ENCODE measurements at places on chromosomes 1 and 21.

- DNase-seq = peak; percentile 74
Measured at GRCh38 chr1:219329578-219329977, 155.9 kb downstream of the LYPLAL1 start.

GRCh38 chr1:203772836-203773235 is 7.9 kb downstream of the LAX1 start:
- DNase-seq = no peak

GRCh38 chr1:111990878-111991718 is 1.6 kb upstream of the KCND3 start:
- peak; percentile 81 for DNase-seq

GRCh38 chr1:175839779-175840669 is 96.6 kb upstream of the TNR start:
- DNase-seq = no peak

GRCh38 chr1:38269923-38270848 is 223.6 kb upstream of the POU3F1 start:
- DNase-seq = no peak

GRCh38 chr1:92957030-92957734 is 4.1 kb downstream of the DIPK1A start:
- no peak for DNase-seq

GRCh38 chr1:86464819-86465218 is 3.9 kb upstream of the CLCA1 start:
- no peak for DNase-seq

DNA sequence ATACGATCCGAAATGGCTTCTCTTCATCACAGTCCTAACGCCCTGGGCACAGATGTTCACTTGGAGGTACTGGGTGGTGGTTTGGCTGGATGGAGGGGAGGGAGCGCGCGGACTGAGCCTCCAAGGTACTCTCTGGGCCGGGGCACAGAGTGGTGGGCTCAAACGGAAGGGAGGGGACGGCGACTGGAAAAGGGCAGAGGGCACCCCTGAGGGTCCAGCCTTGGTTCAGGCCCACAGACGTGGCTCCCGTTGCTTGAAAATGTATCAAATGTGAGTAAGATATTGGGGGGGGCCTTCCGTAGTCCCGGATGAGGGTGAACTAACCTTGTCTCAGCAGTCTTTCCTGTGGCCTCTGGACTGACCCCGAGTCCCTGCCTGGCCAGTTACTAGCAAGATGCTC is 463 bp downstream of the IL12RB2 start:
- DNase-seq = no peak

DNA sequence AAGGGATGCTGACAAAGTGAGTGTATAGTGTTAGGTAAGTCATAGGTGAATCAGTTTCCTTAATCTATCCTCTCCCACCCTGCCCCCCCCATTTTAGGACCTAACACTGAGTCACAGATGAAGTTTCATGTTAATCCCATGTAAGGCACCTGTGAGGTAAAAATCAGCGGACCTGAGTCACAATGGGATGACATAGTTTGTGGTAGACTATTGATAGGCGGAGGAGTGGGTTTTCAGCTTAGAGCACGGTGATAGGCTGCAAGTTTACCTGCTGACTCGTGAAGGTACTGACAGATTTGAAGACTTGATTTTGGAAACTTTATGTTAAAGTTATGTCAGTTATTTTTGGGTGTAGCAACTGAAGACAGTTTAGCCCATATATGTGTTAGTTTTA is 1.7 kb downstream of the TOR1AIP1 start:
- DNase-seq = peak; percentile 42

- no peak for DNase-seq
Measured at GRCh38 chr21:24050231-24050630, 1557.0 kb downstream of the MRPL39 start.

- no peak for DNase-seq
Measured at GRCh38 chr1:218281285-218281684, 3.8 kb upstream of the RRP15 start.

- no peak for DNase-seq
Measured at GRCh38 chr1:185341196-185341781, 24.2 kb upstream of the IVNS1ABP start.

GRCh38 chr1:198966519-198966918 is 327.7 kb downstream of the PTPRC start:
- no peak for DNase-seq

GRCh38 chr1:226569879-226570547 is 21.4 kb downstream of the STUM start:
- no peak for DNase-seq

GRCh38 chr1:37393173-37394120 is 80.9 kb upstream of the ZC3H12A start:
- no peak for DNase-seq

- no peak for DNase-seq
Measured at GRCh38 chr21:16071761-16072160, 342.0 kb downstream of the USP25 start.

DNA sequence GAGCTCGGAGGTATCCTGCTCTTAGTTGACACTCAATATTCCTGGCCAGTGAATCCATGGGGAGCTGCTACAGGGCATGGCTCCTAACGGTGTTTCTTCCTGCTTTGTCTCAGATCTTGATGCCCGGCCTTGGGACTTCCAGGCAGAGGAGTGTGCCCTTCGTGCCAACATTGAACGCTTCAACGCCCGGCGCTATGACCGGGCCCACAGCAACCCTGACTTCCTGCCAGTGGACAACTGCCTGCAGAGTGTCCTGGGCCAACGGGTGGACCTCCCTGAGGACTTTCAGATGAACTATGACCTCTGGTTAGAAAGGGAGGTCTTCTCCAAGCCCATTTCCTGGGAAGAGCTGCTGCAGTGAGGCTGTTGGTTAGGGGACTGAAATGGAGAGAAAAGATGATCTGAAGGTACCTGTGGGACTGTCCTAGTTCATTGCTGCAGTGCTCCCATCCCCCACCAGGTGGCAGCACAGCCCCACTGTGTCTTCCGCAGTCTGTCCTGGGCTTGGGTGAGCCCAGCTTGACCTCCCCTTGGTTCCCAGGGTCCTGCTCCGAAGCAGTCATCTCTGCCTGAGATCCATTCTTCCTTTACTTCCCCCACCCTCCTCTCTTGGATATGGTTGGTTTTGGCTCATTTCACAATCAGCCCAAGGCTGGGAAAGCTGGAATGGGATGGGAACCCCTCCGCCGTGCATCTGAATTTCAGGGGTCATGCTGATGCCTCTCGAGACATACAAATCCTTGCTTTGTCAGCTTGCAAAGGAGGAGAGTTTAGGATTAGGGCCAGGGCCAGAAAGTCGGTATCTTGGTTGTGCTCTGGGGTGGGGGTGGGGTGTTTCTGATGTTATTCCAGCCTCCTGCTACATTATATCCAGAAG is 16.7 kb downstream of the ALX3 start:
- DNase-seq = peak; percentile 69

- peak; percentile 33 for DNase-seq
Measured at GRCh38 chr1:84758968-84759491, 68.8 kb upstream of the SSX2IP start.

GRCh38 chr21:30126576-30126975 is 40.0 kb downstream of the CLDN17 start:
- DNase-seq = no peak

DNA sequence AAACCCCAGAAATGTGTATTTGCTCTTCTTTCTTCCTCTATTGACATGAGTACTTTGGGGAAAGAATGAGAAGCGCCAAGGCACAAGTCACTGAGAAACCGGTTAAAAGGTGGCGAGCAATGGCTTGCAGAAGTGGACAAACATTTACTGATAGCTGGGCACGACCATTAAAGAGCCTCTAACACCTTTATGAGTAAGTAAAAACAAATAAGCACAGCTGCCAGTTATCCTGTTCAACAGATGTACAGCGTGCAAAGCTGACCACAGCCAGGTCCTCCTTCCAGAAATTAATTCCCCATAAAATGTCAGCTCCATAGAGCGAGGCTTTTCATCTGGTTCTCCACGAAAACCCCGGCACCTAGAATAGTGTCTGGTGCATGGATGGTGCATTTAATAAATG is 72.7 kb downstream of the CAPZB start:
- no peak for DNase-seq

- no peak for DNase-seq
Measured at GRCh38 chr1:12539320-12539704, 78.7 kb downstream of the DHRS3 start.

- DNase-seq = peak; percentile 51
Measured at GRCh38 chr1:243246916-243247315, 8.2 kb downstream of the CEP170 start.

DNA sequence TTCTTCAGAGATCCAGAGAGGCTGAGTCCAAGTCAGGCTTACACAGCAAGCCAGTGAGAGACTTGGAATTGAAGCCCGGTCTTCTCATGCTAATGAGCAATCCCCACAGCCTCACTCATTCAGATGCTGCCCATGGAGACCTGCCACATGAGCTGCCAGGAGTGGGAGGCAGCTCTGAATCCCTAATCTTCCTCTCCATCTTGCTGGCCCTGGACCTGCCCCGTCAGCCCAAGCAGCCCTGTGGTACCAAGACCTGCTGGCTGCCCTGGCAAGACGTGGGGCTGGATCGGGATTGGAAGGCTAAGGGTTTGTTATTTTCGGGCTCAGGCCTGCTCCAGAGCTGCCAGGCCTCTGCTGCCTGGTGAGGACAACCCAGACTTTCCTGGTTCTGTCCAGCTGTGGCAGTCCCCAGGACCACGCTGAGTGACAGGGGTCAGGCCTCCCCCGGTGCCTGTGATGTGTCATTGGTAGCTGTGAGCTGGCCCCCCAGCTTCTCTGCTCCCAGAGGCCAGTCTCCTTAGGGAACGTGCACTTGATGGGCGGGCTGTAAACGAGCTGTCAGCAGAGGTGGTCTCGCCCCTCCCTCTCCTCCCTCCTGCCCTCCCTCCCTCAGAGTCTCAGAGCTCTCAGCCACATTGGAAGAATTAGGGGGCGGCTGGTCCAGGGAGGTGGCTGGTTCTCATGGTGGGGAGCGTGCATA is 135.0 kb downstream of the FOXD2 start:
- peak; percentile 44 for DNase-seq

DNA sequence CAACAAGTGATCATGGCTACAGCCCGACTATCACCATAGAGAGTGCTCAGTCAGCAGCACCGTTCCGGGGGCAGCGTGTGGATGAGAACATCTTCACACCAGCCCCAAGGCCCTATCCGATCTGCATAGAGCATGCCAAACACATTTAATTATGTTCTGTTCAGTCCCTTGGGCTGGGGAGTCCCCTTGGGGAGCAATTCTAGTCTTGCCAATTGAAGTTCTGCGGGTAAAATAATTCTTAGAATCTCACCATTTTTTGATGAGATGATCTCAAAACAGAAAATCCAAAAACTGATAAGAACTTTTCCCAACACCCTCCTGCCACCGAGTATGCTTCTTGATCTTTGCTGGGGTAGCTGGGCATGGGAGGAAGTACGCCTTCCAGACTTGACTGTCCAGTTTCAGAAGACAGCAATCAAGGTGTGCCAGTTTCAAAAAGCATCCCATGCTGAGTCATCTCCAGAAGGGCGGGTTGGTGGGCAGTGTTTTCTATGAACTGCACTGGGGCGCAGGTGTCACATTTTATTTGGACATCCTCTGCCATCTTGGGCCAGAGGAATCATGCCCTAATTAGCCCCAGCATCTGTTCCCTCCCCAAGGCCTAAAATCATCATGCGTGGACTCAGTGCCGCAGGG is 20.8 kb upstream of the PTPRF start:
- no peak for DNase-seq

DNA sequence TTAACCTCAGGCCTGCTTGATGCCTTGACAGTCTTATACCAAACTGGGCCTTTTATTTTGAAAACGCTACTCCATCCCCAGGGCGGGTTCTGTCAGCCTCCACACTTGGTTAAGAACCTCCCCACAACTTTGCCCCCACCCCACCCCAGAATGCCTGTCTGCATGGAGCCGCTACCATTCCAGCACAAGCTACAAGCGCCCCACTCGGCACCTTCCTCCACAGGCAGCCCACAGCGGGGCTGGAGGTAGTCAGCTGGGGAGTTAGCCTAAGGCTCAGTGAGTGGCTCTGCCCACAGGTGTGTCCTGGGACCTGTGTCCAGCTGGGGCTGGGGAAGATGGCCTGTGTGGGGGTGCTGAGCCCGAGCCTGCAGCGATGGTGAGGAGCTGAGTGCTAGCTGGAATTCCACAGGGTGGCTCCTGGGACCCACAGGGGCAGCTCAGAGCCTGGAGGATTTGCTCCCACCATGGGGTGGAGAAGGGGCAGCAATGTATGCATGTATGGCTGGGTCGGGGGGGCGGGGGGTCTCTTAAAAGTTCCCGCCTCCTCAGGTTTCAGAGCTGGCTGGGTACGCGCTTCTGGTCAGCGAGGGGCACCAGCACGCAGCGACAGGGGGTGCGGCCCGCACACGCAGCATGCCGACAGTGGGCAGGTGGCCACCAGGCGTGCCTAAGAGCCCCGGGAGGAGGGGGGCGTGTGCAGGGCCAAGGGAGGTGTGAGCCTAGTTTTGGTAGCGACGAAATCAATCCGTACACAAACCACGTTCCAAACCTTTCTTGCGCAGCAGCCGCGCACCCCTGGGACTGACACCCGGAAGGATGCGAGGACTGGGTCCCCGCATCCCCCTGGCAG is 917 bp downstream of the ETNK2 start:
- DNase-seq = peak; percentile 33

DNA sequence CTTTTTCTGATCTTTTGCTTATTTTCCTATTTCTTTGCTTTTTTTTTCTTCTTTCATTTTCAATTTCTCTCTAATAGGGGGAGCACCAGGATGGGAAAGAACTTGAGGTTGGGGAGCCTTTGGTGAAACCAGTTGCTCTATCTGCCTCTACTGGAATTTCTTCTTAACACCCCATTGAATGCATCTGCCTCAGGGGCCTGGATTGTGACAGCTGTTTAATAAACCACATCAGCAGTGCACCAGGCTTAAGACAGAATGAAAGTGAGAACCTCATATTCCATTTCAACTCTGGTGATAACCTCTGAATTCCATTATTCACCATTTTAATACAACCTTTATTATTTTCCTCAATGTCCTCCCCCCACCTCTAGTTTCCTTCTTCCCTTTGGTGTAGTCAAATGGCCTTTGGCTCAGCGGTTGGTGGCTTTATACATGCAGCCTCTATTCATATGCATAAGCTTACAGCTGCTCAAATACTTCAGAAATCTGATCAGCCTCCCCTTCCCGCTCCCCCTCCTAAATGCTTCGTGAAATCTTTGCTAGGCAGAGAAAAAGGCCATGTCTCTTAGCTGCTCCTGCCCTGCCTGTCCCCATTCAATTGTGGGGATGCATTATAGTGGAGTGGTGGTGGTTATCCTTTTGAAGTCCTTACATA is 537.3 kb upstream of the PLXNA2 start:
- DNase-seq = no peak

All from astrocyte of the hippocampus (primary cell).